ENCODE measurements at places on chromosomes 1 and 21.

GRCh38 chr1:116540088-116540487, 30.7 kb downstream of the CD58 start:
- no peak for DNase-seq

GRCh38 chr1:206672844-206673758, 11.6 kb upstream of the MAPKAPK2 start:
- DNase-seq, result no peak

DNA sequence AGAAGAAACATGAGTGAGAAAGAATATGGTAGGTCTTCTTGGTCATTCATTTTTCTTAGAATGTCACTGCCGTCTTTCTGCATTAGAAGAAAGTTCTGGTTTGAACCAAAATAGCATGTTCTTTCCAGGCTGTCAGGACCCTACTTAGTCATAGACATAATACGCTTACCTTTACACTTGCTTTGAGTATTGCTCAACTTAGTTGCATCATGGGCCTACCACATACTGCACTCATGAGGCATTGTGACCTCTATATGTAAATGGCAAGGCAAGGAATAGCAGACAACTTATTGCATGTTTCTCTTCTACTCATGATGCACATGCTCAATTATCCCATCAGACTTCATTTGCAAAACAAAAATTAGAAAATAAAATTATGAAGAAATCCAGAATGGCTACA, 415.0 kb downstream of the HLX start:
- DNase-seq, result no peak

DNA sequence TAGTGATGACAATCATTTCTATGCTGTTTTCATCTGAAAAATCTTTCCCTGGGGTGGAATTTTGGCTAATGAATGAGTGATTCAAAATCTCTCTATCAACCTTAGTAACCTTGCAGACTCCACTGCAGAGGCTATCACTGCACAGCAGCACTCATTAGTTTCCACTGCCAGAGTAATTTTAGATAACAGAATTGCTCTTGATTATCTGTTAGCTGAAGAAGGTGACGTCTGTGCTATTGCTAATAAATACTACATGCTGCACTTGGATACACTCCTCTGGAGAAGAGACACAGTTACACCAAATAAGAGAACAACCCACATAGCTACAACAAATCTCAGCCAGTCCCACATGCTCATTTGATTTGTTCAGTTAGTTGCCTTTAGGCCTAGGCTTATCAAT, 1348.4 kb downstream of the NCAM2 start:
- no peak for DNase-seq

- no peak for DNase-seq
Measured at GRCh38 chr1:178094739-178095645, 1.1 kb downstream of the RASAL2 start.

GRCh38 chr1:212260557-212261355, 24.5 kb upstream of the PPP2R5A start:
- DNase-seq, result peak; percentile 14

DNA sequence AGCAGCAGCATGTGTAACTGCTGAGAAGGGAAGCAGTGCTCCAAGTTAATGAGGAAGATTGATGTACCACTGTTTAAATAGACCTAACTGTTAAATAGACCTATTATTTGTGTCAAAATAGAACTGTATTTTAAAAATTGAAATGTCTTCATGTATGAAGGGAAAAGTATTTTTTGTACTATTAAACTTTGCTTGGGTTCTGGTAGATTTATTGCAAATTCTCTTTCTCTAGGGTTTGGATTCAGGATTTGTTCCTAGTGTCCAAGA, 128.3 kb downstream of the OSBPL9 start:
- no peak for DNase-seq

DNA sequence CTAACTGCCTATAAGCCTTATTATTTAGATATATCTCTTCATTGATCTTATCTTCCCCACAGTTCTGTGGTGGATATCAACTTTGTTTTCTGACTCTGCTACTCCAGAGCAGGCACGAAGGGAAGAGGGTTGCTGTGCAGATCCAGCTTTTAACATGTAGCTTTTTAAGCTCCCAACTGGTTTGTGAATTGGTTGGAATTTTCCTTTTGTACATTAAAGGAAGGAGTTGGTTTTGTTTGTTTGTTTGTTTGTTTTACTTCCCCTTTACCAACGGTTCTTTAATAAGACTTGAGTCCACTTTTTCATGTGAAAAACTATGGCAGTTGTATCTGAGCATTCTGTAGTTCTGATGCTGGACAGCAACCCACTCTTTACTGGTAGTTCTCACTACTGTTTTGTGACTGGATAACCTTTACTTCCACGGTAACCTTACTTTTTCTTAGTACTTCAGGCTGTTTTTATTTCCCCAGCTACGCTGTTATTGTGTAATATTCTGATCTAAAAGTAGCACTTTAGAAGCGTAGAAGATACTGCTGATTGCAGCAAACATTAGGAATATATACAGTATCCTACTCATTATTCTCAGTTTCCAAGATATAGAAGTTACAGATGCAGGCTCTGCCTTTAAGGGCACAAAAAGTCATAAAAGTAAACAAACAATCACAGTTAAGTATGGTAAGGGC, 1.6 kb downstream of the GNPAT start:
- DNase-seq, result peak; percentile 17

Measured in activated CD4-positive, alpha-beta T cell treated with anti-CD3 and anti-CD28 coated beads, Interleukin-2, Interleukin-4, amounts not matched to agents 100 ng/mL and 50 ng/mL, durations not matched to agents 16 hours and 8 hours (primary cell).